Psoas muscle (tissue), 8 donors: ENCODE measurements at places on chromosomes 6 and 20.

DNA sequence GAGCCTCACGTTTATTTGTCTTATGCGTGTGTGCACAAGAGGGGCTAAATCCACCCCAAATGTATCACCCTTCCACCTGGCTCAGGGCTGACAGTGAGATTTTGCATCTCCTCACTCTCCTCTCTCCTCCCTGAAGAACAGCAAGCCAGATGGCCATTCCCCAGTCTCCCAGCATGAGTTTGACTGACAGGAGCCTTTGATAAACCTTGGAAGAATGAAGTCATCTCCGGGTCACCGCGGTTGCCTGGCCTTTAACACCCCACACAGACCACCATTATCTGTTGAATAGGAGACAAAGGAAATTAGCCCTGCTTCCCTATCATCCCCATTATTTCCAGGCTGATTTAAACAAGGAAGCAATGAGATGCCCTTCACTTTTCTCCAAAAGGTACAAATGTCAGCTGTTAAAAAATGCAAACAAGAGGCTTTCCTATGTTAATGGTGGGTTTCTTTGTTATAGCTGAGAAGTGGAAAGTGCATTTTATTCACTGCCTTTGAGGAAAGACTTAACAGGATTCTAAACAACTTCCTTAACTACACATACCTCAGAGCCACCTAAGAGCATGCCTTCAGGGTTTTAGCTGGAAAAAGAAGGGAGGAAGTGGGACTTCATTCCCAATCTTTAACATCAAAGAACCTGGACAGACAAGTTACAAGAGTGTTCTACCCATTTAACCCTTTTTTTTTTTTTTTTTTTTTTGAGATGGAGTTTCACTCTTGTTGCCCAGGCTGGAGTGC, 524.8 kb upstream of the ID4 start:
- no peak for DNase-seq

DNA sequence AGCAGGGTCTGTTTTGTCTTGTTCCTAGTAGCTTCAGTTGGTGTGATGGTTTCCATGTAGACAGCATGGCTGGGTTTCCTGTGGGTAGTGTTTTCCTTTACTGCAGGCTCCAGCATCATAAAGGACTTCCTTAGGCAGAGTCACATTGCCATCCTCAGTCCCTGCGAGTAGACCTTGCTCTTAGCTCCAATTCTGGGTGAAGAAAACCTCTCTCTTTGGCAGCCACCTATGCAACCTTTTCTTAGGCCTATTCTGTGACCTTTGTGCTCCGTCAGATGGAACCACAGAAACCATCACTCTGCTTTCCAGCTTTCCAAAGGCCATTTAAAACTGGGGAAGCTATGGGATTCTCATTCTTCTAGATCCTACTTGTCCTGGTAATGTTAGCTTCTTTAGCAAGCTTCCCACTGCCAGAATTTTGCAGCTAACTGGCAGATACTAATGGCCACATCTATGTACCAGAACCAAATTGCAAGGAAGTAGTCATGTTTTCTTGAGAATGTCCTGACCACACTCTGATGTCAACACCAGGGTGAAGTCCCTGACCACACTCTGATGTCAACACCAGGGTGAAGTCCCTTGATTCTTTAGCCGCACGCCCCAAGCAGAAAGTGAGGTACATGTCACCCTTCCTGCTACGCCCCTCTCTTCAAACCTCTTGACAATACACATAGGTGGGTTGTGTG, 646.6 kb upstream of the HS3ST5 start:
- no peak for DNase-seq

GRCh38 chr6:87731818-87732661, 30.0 kb upstream of the AKIRIN2 start:
- peak; percentile 96 for DNase-seq

DNA sequence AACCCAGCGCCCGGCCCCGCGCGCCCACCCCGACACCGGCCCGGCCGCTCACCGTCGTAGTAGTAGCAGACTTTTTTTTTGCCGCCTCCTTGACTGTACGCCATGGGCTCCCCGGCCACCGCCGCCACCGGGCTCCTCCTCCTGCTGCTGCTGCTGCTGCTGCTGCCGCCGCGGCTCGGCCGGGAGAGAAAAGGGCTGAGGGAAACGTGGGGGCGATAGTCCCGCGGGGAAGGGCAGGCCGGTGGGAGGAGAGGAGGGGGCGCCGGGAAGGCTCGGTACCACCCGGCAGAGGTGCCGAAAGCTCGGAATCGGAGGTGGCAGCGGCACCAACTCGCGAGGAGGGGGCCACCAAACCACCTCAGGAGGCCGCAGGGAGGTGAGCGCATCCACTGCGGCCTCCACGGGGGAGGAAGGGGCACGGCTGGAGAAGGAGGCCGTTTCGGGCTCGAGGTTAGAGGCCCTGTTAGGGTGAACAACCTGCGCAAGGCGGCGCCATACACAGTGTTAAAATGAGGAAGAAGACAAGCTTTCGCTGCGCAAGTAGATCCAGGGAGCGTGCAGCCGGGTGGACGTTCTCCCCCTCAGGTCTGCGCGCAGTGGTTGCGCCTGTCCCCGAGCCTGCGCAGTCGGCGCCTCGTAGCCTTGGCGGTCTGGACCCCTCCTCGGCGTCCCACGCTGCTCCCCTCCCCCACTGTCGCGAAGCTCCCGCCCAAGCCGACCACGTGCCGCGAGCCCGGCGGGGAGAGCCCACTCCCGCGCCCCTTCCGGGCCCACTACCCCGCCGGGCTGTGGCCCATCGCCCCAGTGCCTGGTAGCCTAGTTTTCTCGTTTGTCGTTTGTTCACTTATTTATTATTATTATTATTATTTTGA, at the start of gene HDAC2:
TSS of gene HDAC2 (minus strand) at position 344 of the 872 bp plus-strand sequence. CDS start at position 104, 240 bp downstream.
- peak; percentile 90 for DNase-seq

DNA sequence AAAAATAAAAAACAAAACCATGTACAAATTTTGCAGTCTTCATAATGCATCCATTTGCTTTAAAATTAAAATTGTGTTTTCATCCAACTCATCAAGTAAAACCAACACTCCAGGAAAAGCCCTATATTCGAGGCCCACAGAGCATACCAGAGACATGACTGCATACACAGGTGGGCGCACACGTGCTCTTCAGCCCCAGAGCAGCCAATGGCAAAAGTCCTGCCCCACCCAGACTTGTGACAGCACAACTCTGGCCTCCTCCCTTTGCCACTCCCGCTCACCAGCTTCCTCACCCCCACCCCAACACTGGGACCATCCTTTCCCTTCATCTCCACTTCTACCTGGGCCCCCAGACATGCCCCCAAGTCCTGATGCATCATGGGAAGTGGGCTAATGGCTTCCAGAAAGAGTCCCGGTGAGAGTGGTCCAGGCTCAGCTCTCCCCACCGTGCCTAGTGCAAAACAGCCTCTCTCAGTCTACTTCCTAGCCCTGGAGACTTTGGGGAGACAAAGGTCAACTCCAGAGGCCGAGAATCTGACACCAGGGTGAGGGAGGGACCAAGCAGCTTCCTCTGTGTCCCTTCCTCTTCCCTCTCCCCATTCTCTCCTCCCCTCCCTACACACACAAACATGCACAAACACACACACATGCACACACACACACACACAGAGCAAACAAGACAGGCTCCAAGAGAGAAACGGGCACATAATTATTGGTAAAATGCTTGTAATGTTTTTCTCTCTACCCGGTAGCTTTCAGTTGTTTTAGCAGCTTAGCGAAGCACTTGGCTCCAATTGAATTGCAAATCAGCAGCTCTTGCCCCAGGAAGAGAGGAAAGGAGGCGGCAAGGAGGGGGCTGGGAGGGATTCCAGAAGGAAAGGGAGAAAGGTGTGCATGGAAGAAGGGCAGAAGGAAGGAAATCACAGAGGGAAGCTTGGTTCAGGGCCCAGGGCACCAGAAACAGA, 14.3 kb downstream of the GRM4 start:
- no peak for DNase-seq

GRCh38 chr6:150142670-150143515, at the start of gene PPP1R14C:
Gene PPP1R14C, plus strand, starts transcription at chr6:150143044. Its CDS starts 149 bp downstream, at chr6:150143193.
- peak; percentile 75 for DNase-seq

GRCh38 chr20:36543184-36544133, 2.1 kb downstream of the MYL9 start:
- peak; percentile 88 for DNase-seq

DNA sequence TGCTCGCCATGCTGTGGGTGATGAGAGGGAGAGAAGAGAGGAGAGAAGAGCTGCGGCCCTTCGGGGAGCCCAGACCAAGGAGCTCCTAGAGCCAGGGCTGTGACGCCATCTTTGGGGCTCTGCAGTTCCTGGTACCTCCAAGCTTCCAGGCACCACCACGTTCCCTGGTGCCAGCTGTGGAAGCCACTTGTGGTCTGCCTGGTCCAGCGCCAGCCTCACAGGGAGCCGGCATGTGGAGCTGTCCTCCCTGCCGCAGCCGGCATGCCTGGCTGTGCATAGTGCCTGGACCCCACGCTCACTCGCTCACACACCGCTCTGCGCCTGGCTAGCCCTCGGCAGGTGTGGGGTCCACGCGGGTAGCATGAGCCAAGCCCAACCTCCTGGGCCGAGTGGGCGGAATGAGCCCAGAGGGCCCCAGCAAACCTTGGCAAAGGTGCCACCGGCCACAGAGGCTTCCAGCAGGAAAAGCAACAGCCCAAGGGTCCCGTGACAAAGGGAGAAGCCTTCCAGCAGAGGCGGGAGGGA, 19.3 kb upstream of the CHRNA4 start:
- DNase-seq: no peak

DNA sequence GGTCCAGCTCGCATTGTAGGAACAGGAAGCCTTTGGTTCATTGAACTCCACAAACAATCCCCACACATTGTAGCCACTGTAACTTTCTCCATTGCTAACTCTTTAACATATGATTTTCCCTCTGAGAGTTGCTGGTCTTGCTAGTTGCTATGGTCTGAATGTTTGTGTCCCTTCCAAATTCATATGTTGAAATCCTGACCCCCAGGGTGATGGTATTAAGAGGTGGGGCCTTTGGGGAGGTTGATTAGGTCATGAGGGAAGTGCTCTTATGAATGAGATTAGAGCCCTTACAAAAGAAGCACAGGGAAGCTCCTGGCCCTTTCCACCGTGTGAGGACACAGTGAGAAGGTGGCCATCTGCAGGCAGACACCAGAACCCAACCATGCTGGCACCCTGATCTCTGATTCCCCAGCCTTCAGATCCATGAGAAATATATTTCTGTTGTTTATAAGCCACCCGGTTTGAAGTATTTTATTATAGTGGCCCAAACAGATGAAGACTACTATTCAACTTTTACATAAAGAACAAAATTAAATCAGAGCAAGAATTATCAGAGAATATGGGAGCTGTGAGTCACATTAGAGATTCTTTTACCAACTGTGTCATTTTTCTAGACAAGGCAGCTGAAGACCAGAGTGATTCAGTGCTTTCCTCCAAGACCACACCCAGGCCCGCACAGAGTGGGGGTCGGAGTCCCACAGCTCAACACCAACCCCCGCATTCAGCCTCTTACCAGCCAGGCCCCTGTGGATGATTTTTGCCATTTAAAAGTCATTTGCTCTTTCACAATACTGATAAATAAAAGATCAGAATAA, 143.0 kb downstream of the SAMD5 start:
- DNase-seq: no peak

DNA sequence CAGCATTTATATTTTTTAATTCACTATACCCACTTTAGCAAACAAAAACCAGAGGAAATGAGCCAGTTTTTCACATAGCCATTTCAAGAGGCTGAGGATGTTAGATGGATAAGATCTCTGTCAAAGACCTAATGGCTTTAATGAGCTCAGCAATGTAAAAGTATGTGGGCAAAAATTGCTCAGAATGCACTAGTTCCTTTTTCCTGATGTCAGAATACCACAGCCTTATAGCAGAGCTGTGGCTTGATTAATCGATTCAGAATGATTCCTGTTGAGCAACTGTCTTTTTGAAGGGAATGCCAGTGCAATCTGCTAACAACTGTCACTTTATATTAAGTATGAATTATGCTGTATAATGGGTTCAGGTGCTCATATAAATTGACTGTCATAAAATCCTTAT, 100.6 kb upstream of the HIVEP1 start:
- no peak for DNase-seq

GRCh38 chr6:9431945-9432344, 982.9 kb downstream of the TFAP2A start:
- no peak for DNase-seq

GRCh38 chr20:23147964-23148730, 62.0 kb upstream of the CD93 start:
- peak; percentile 87 for DNase-seq
